ENCODE measurements at places on chromosomes 2 and 18. TPM values are rescaled to one million over a fixed set of nuclear protein-coding genes. Genes with fewer than 3 reads are reported as not detected.

TAF4B gene
- 12.3 TPM for total RNA-seq

- DNase-seq, result peak; percentile 23
Measured at GRCh38 chr18:61464551-61465142, 131.4 kb downstream of the CDH20 start.

DNA sequence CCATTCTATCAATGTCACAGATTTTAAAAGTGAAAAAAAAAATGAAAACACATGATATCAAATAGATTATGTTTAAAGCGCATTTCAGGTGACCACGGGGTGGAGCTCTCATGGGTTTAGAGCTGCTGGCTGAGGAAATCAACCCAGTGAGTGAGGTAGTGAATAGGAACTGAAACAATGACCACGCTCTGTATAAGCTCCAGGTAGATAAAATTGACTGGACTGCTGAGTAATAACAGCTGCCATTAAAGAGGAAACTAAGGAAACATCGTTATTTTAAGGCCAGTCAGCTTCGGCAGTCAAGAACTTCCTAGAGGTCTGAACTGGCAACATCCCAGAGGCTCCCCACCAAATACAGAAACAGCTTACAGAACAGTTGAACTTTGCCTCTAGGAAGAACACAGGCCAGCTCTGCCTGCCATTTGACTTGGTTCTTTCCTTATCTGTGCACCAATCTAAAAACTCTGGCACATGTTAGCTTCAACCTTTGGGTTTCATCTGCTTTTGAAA lies 185.9 kb downstream of the PDE1A start:
- peak; percentile 9 for DNase-seq

DNA sequence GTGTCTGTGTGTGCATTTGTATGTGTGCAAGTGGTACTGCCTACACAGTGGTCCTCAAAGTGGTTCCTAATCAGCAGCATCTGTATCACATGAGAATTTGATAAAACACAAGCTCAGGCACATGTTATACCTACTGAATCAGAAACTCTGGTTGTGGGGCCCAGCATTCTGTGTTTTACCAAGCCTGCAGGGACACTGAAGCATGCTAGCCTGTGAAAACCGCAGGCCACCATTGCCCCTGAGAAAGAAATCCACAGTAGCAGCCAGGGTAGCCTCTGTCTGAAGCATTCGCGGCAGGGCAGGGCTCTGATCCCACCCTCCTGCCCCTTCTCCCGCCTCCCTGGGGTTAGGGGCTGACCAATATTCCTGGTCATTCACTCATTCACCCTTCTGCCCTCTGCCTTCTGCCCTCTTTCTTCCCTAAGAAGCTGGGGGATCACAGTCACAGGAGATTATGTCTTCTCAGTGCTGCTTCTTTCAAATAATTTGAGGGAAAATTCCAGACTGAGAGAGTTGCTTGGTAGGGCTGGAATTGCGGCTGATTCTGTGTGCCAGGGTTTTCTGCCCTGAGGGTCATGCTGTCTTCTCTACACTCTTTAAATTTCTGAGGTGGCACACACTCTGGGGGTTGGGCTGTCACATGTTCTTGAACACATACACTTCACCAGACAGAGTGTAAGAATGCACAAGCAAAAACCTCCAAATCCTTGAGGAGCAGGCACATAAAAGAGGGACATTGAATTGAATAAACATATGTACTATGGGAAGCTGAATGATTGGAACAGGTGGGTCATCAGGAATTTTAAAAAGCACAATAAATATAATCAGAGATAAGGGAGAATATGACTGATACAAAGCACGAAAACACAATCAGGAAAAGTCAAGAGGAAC lies 126.6 kb upstream of the SEC11C start:
- no peak for DNase-seq

- peak; percentile 24 for DNase-seq
Measured at GRCh38 chr2:144230448-144231085, 289.4 kb downstream of the ZEB2 start.

GRCh38 chr2:130336877-130337734 lies 5.6 kb upstream of the IMP4 start:
- DNase-seq, result no peak

IL1B gene
- total RNA-seq, result 13.5 TPM

GRCh38 chr2:157488877-157489276 lies 45.0 kb upstream of the CYTIP start:
- DNase-seq, result peak; percentile 26

GRCh38 chr2:188322569-188323551 lies 31.2 kb downstream of the GULP1 start:
- no peak for DNase-seq

MC5R gene
- not detected for total RNA-seq

DNA sequence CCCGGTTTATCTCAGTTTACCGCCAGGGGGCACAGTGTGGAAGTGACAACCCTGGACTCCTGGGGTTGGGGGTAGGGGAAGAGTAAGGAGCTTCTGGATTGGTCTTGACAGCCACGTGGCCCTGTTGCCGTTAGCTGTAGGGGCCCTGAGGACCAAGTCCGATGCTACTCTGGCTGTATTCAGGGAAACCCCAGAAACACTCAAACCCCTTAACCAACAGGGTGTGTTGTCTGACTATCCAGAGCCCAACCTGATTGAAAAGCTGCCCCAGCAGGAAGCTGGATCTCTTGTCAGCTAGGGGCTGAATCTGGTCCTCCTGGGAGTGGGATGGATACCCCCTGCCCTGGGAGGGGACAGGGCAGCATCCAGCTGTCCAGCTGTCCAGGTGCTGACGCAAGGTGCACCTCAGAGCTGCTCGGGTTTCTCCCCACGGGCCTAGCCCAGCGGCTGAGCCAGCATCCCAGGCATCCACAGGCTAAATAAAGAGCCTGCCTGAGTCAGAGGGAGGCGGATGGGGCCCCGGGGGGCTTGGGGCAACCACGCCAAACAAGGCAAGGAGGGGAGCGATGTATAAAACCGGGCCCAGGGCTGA lies 3.1 kb upstream of the GMPPA start:
- peak; percentile 67 for DNase-seq

- peak; percentile 4 for DNase-seq
Measured at GRCh38 chr2:181038796-181039195, 58.4 kb downstream of the UBE2E3 start.

- peak; percentile 80 for DNase-seq
Measured at GRCh38 chr2:46082531-46083485, 214.4 kb upstream of the EPAS1 start.

GRCh38 chr2:155381436-155381835 lies 682.9 kb downstream of the KCNJ3 start:
- no peak for DNase-seq

DNA sequence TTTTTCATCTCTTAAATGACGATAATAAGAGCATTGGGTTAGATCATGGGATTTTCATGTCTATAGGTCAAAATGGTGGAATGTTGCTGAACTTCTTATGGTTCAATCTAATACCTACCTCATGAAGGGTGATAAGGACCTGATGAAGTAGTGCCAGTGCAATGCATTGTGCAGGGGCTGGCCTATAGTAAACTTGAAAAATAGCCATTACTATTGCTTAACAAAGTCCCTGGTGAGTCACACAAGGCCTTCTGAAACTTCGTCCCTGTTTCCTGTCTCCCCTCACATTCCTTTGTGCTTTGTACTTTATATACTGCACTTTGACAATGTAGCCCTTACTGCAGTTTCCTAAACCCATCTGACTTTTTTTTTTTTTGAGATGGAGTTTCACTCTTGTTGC lies 515.9 kb downstream of the SLC4A3 start:
- peak; percentile 46 for DNase-seq

- DNase-seq, result no peak
Measured at GRCh38 chr2:74532222-74532621, 2.5 kb downstream of the HTRA2 start.

UGT1A4 gene
- total RNA-seq, result not detected

GRCh38 chr2:134785659-134786430 lies 52.6 kb upstream of the ACMSD start:
- DNase-seq, result no peak

CNDP1 gene
- total RNA-seq, result not detected

DNA sequence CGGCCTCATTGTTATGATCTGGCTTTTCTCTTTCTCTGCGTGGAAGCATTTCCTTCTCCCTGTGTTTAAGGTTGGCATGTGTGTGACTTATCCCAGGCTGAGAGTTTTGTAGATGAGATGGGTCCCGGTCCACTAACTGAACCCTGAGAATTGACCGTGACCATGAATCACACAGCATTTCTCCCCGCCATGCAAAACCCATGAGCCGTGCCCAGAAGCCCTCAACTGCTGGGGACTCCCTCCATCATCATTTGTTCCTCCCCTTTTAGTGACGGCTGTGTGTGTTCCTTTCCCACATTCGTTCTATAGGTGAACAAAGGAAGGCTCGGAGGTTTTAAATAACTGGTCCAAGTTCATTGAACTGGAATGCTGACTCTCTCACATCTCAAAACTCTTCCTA lies 30.1 kb upstream of the TXNDC2 start:
- no peak for DNase-seq

GRCh38 chr18:47893047-47893446 lies 37.4 kb downstream of the SMAD2 start:
- DNase-seq, result no peak

CIB4 gene
- not detected for total RNA-seq

ZBTB7C gene
- total RNA-seq, result 0.21 TPM

PLCL1 gene
- 0.11 TPM for total RNA-seq

DNA sequence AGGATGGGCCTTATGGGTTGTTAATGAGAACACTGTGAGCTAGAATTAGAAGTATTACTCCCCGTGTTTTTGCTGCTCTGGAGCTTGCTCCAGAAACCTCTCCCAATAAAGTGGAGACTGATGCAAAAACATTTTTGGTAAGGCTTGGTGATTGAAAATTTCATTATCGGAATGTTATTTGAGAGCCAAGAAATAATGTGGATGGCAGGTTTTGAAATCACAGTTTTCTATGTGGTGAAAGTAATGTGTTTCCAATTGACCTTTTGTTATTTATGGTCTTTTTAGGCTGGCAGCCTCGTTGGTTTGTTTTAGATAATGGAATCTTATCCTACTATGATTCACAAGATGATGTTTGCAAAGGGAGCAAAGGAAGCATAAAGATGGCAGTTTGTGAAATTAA lies 5.1 kb downstream of the PLEKHA3 start:
- no peak for DNase-seq

KLHL14 gene
- total RNA-seq, result 0.34 TPM

HSPE1 gene
- total RNA-seq, result 466 TPM

NTSR2 gene
- total RNA-seq, result not detected

TEX44 gene
- total RNA-seq, result not detected

GCKR gene
- 0.29 TPM for total RNA-seq

- DNase-seq, result no peak
Measured at GRCh38 chr18:79405019-79405780, 9.5 kb downstream of the NFATC1 start.

- no peak for DNase-seq
Measured at GRCh38 chr2:69674316-69674670, 30.8 kb upstream of the AAK1 start.

- no peak for DNase-seq
Measured at GRCh38 chr18:36895606-36896005, 66.7 kb downstream of the KIAA1328 start.

GALR1 gene
- total RNA-seq, result not detected

GRCh38 chr18:36083729-36084128 lies 16.4 kb upstream of the RPRD1A start:
- DNase-seq, result no peak

- DNase-seq, result no peak
Measured at GRCh38 chr2:84923009-84923408, 17.6 kb downstream of the TMSB10 start.

DNA sequence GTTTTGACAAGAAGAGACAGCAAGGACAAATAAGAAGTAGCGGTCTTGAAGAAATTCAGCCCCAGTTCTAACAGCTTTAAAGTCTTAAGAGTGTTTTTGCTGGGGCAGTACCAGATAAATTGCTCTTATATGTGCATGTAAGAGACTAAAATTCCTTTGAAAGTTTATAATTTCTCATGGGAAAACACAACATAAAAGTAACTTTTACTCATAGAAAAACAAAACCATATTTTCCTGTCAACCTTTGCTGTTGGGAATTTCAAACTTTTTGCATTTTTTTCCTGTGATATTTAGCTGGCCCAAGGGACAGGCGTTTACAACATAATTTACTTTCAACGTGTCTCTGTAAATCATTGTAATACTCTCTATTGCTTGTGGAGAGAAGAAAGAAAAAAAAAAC lies 767.8 kb upstream of the ZEB2 start:
- DNase-seq, result no peak

DNA sequence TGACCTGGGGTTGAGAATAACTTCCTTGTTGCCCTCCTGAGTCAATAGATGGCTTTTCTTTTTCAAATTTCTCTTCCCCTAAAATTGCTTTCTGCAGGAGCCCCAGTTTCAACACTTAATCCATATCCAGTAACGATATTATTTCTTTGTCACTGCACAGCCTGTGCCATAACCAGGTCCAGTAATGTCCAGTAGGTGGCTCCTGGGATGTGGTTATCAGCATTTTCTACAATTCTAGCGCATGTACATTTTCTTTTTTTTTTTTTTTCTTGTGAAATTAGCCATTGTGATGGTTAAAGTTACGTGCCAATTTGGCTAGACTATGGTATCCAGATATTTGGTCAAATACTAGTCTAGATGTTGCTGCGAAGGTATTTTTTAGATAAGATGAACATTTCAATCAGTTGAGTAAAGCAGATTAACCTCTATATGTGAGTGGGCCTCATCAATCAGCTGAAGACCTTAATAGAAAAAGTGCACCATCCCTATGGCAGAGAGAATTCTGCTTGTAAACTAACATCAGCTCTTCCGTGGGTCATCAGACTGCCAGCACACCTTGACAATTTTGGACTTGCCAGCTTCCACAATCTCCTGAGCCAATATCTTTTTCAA lies 72.9 kb upstream of the SCG2 start:
- peak; percentile 27 for DNase-seq

DNA sequence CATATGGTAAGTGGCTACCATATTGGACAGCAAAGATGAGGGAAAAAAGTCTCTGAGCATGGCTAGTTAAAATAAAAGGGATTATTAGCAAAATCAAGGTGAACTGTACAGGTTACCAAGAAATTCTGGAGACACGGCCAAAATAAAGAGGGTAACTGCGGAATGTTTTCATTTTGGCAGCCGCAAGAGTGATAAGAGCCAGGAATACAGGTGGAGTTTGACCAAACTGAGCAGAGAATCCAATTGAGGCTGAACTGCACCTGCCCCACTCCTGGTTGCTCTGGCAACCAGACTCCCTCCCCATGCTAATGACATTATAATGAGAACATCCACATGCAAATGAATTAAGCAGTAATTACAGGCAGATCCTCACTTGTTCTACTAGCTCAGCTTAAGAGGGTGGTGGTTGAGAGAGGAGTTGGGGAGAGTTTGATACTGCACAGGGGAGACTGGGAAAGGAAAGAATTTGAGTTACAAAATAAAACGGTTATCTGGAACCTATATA lies 18.8 kb upstream of the EPHA4 start:
- no peak for DNase-seq

GRCh38 chr18:44987371-44987770 lies 306.7 kb downstream of the SETBP1 start:
- no peak for DNase-seq

GAL3ST2 gene
- not detected for total RNA-seq

DNAJC5G gene
- total RNA-seq, result not detected

DNA sequence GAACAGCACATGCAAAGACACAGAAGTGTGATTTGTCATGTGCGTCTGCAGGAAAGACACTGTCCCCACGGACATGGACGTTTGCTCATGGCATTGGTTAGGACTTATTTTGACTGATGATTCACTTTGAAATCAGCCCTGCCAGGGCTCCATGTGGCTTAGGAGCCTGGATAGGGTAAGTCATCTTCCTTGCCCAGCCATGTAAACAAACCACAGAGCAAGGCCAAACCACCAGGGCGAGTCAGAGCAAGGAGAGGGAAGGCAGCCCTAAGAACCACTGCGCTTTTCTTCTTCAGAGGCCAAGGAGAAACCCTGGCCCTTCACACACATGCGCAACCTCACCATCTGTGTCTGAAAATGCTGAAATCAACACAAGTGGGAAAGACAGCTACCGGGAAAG lies 88.8 kb downstream of the GFPT1 start:
- DNase-seq, result peak; percentile 91

Measured in Daoy (cell line).